ENCODE measurements at places on chromosomes 4 and X.

DNA sequence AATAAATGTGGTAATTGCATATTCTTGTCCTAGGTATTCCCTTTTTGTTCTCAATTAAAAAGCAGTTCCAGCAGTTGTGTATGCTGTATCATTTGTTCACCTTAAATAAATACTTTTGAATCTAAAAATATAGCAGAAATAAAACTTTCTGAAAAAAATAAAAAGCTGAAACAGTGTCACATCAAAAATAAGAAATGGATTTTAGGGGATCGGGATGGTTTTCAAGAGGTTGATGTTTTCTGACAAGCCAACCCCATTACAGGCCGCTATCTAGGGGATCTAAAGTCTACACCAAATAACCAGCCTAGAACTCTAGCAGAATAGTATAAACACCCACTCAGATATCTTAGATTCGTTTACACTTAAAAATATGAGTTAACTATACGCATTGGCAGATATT is 95.4 kb upstream of the MAML3 start:
- DNase-seq, result no peak

DNA sequence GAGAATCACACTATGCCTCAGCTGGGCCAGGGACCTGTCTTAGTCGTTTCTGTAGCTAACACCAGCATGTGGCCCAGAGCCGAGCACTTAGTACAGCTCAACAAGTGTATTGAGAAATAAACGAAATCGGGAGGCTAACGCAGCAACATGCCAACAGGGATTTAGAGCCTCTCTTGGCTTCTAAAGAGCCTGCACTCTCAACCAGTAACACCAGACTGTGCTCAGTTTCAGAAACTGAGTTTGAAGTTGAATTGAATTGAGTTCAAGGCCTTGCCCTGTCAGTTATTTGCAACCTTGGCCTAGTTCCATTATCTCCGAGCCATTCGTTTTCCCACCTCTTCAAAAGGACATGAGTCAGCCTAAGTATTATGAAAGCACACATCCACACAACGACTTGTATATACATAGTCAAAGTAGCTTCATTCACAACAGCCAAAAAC is 71.3 kb upstream of the LDB2 start:
- DNase-seq, result no peak

GRCh38 chrX:78650906-78651437 is 8.2 kb downstream of the RTL3 start:
- no peak for DNase-seq

GRCh38 chrX:68376373-68376772 is 56.9 kb downstream of the OPHN1 start:
- DNase-seq, result no peak

GRCh38 chr4:10589799-10590198 is 94.8 kb downstream of the CLNK start:
- no peak for DNase-seq

GRCh38 chr4:80207172-80207583 is 9.9 kb downstream of the PRDM8 start:
- no peak for DNase-seq

DNA sequence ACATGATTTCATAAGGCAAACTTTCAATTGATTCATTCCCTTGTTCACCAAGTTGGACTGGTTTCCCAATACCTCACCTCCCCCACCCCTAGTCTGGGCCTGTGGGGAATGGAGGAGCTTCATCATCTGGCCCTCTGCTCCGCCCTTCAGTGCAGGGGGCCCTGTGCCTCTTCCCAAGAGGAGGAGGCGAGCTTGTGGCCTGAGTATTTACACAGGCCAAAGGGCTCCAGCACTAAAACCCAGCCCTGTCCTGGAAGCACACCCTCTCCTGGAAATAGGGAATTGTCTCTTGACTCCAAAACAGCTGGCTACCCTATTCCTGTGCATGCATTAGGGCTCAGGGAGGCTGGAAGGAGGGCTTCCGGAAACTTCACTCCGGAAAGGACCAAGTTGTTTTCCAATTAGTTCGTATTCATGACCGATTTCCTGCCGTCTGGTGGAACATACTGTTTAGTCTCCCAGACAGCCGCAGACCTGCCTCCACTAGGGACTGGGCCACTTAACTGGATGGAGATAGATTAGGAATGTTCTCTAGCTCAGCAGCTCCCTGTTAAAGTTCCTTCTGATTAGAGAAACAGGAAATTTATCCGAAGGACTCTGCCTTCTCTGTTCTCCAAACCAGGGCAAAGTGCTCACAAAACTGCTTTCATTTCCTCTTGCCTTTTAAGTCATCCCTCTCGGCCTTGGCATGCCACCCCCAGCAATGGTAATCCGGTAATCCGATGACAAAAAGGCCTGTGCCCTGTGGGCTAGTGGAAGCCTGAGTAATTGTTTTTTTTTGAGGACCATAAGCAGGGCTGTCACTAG is 5.8 kb downstream of the SRPX2 start:
- no peak for DNase-seq

- DNase-seq, result no peak
Observed at GRCh38 chrX:83511208-83511607, 3.1 kb downstream of the POU3F4 start.

DNA sequence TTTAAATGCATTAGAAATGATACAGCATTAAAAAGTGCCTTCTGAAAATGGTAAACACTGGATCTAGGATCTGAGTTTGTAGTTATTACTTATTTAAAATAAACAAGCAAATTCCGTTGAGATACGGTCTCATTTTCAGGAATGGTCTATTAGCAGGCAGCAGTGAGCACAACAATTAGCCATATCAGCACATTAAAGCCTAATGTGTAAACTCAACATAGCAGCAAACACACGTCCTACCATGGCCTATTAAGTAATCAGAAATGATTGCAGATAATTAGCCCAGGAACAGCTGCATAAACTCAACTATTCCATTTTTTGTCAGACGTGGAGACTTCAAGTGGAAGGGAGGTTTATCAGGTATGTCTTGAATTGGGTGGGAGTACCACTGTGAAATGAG is 61.8 kb downstream of the NEIL3 start:
- no peak for DNase-seq

DNA sequence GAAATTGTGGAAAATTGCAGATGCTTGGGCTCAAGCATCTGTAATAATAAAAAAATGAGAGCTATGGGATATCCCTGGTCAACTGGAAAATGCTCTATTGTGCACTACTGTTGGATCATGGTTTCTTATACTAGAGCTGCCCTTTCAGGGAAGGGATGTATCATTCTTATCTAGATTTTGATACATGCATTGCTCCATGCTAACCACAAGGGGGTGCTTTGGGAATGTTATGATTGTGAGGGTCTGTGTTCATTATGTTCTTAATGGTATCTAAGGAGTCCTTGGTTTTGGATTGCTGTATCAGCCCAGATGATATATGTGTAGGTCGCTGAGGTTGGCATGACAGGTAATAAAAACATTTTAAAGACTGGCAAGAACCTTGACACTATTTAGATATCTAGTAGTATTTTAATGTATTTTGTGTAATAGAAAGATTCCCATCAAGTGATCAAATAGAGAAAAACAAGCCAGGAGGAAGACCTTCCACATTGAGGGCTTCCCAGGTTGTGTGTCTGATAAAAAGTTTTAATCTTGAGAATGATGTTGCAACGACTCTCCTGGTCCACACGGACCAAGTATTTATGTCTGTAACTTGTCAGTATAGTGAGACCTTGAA is 49.2 kb upstream of the TLR2 start:
- DNase-seq, result no peak

GRCh38 chr4:147924604-147925412 is 192.9 kb downstream of the ARHGAP10 start:
- no peak for DNase-seq

GRCh38 chr4:21898101-21898500 is 50.5 kb downstream of the KCNIP4 start:
- DNase-seq, result no peak

DNA sequence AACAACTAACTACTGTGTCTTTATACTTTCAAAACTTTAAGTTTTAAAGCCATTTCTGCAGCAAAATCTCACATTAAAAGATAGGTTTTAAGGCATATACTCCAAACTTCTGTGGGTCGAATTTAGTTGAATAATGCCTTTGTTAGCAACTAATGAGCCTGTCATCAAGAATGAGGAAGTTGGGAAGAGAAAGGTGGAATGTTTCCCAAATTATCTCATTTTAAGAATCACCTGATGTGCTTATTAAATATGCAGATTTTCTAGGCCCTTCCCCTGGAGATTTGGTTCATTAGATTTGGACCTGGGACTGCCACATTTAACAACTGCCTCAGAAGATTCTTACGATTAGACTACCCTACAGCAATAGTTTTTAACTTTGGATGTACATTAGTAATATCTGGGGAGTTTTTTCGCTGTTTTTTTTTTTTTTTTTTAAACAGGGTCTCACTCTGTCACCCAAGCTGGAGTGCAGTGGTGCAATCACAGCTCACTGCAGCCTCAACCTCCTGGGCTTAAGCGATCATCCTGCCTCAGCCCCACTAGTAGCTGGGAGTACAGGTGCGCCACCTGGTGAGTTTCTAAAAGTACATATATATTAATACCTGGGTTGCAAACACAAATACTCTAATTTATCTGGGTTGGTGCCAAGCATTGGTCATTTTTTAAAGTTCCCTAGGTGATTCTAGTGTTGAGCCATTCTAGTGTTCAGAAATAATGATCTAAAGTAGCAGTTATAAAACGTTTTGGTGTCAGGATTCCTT is 16.1 kb upstream of the TASL start:
- DNase-seq, result no peak

DNA sequence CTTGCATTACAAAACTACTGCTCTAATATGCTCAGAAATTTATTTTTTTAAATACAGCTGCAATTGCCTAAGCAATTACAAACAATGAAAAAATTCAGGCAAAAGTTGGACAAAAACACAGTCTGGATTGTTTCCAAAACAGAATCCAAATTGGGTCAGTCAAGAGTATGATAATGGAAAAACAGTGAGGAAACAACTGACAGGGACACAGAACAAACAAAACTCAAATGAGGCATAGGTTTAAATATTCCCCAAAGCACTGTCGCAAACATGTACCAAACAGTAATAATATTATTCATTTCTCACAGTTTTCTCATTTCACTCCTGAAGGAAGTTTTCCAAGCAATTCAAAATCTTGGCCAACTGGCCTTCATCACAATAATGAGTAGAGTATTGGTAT is 386.6 kb downstream of the CENPC start:
- DNase-seq, result no peak

- DNase-seq, result peak; percentile 86
Observed at GRCh38 chrX:39335513-39336235, 534.4 kb downstream of the MID1IP1 start.

GRCh38 chr4:19930742-19931141 is 321.0 kb upstream of the SLIT2 start:
- DNase-seq, result no peak

GRCh38 chrX:109684136-109684535 is 48.9 kb downstream of the ACSL4 start:
- DNase-seq, result no peak

DNA sequence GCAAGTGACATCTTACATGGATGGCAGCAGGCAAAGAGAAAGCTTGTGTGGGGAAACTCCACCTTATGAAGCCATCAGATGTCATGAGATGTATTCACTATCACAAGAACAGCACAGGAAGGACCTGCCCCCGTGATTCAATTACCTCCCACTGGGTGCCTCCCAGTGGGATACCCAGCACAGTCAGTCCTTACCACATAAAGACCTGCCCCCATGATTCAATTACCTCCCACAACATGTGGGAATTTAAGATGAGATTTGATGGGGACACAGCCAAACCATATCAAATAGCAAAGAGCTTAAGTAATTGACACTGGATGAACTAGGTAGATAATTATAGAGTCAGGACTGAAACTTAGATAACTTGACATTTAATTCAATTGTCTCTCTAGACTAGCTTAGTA is 85.6 kb downstream of the SLIT2 start:
- no peak for DNase-seq

DNA sequence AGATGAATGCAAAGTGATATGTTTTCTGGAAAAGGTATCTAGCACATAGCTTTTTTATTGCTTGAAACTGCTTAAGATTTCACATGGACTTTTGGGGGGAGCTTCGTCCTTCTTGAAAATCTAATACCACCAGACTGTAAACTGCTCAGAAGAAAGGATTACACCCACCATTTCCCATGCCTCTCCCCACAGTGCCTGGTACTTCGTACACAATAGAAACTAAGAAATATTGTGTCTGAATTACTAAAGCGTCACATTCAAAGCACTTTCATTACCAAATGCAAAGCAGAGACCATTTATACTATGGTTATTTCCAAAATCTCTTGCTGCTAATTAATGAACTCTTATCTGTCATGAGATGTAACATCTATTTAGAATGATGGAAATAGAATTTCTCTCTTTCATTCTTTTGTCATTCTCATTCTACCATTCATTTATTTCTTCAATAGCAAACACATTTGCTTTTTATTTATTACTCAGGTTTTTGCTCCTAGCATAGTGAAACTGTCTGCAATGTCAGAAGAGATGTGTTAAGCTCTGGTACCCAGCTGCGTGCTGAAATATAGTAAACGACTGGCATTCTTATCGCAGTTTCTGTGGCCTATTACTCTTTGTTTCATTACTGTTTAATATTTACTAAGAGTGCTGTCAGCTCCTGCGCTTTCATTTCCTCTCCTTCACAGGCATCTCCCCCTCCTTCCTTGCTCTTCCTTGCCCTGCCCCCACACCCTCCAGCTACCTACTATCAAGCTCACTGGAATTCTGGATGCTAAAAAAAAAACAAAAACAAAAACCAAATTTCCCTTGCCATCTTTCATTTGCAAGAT is 51.4 kb upstream of the RAPGEF2 start:
- DNase-seq, result no peak

GRCh38 chrX:151981129-151981528 is 6.7 kb upstream of the GABRE start:
- no peak for DNase-seq

- no peak for DNase-seq
Observed at GRCh38 chr4:173325007-173325736, 9.0 kb downstream of the HMGB2 start.

GRCh38 chrX:140480765-140481164 is 24.1 kb downstream of the SOX3 start:
- no peak for DNase-seq

GRCh38 chrX:113728937-113729336 is 854.9 kb upstream of the HTR2C start:
- no peak for DNase-seq

DNA sequence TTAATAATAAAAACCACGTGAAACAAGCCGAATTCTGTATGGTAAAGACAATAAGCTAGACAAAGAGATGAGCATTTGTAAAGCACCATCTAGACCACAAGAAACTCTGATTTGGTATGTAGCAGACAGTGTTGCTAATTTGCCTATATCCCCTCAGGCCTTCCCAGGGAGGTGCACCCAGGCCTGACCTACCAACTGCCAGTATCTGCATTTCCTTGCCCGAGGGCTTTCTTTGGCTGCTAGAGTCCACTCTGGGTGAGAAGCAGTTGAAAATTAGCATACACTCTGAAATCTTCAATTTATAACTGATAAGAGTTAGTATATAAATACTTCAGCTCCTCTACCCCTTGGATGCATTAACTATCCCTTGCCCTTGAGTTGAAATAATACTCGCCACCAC is 37.4 kb upstream of the IL1RAPL1 start:
- DNase-seq, result no peak
